ENCODE measurements at places on chromosomes 4 and X.

DNA sequence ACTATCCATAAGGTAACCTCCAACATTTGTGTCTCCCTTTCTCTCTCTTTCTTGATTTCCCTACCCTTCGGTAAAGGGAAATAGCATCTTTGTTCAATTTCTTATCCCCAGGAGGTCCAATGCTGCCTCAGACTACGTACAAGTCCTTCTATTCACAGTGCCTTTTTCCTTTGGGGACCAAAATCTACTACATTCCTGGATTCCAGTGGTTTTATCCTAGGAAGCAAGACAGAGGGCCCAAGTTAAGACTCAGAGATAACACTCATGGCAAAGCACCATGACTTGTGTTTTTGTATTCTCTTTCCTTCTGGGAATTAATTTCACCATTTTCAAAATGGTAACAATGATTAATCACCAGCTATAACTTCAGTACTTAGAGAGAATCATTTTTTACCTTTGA is 10.6 kb downstream of the G3BP2 start:
- DNase-seq: no peak

GRCh38 chrX:68589372-68589753 is 58.1 kb upstream of the STARD8 start:
- DNase-seq: no peak

GRCh38 chr4:40238008-40238699 is 41.3 kb downstream of the RHOH start:
- no peak for DNase-seq

DNA sequence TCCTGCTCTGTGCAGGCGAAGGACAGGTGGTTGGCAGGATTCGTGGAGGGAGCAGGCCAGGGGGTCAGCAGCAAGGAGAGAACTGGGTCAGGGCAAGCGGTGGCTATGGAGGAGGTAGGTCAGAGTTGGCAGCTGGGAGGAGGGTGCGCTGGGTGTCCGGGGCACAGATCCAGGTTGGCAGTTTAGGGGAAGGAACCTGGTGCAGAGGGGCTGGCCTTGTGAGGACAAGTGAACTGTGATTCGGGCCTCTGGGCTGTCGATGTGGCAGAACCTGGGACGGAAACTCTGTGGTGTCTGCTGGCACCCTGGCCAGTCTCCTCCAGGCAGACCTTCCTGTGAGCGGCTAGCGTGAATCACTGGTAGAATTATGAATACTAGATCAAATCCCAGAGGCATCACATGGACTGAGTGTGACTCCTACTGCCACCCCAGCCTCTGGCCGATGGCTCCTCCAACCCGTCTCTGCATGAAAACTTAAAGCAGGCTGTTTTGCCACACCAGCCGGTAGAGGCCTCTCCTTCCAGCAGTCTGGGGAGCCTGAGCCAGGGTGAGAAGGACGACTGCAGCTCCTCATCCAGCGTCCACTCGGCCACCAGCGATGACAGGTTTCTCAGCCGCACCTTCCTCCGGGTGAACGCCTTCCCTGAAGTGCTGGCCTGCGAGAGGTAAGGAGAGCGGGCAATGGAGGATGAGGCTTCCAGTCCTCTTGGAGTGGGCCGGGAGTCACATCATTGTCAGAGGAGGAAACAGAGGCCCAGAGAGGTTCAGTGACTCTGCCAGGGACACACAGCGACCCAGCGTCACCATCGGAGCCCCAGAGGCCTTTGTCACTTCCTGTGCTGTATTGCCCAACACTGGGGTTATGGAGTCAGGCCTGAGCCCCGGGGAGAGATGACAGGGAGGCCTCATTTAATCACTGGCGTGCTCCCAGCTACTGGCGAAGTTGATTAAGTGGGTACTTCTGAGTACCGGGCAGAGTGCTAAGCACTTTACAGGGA is 20.3 kb downstream of the EVC start:
- DNase-seq: no peak

DNA sequence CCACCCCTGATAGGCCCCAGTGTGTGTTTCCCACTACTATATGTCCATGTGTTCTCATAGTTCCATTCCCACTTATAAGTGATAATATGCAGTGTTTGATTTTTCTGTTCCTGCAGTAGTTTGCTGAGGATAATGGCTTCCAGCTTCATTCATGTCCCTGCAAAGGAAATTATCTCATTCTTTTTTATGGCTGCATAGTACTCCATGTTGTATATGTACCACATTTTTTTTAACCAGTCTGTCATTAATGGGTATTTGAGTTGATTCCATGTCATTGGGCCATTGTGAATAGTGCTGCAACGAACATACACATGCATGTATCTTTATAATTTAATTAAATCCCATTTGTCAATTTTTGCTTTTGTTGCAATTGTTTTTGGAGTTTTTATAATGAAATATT is 10.3 kb upstream of the TMPRSS11A start:
- DNase-seq: no peak

GRCh38 chr4:183729069-183729406 is 69.9 kb downstream of the TRAPPC11 start:
- DNase-seq: no peak

GRCh38 chr4:176149680-176150355 is 45.6 kb downstream of the SPATA4 start:
- DNase-seq: no peak

GRCh38 chrX:111182997-111183396 is 87.0 kb downstream of the PAK3 start:
- DNase-seq: no peak

DNA sequence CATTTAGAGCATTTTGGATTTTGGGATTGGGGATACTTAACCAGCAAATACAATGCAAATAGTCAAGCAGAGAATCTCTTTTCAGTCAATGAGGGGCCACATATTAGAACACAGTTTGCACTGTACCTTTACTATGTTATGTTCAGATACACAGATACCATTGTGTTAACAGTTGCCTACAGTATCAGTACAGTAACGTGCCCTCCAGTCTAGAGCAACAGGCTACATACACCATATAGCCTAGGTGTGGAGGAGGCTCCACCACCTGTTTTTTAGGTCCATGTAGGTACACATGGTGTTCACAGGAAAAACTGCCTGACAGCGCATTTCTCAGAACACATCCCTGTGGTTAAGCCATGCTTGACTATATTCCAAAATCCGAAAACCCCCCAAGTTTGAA is 9.1 kb downstream of the GRPEL1 start:
- DNase-seq: no peak

- no peak for DNase-seq
Measured at GRCh38 chrX:48957477-48957826, at the start of gene OTUD5. Gene OTUD5, minus strand, starts transcription at chrX:48957607. Its CDS starts 37 bp downstream, at chrX:48957570.

GRCh38 chrX:69314436-69315348 is 149.4 kb upstream of the PJA1 start:
- DNase-seq: no peak

DNA sequence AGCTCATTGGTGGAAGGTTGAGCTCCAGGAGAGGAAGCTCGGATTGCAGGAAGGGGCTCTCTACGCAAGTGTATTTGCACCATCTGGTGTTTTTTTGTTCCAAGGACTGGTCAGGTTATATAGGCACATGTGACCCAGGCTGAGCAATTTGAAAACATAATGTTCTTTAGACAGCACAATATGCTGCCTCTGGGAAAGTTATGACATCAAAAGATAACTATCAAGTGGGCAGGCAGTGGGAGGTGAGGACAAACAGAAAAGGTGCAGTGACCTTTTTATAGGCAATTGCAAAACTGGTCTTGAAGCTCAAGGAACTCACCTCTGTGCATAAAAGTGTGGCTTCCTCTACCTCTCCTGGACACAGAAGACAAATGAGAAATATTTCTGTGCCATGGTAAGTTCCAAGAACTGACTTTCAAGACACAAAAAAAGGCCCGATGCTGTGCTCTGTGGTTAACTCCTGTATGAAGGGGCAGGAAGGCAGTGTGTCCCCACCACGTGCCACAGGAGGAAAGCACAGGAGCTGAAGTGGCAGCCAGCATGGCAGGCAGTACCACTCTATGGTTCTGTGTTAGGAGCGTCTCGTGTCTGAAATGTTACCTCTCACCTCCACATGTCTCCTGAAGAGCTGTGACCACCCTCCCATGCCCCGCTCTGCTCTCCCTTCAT is 128.6 kb downstream of the SHROOM3 start:
- no peak for DNase-seq

- no peak for DNase-seq
Measured at GRCh38 chr4:1315836-1316536, 26.3 kb downstream of the MAEA start.

GRCh38 chr4:143156853-143157252 is 27.9 kb upstream of the USP38 start:
- DNase-seq: no peak

GRCh38 chr4:112141366-112142138 is 3.7 kb upstream of the FAM241A start:
- peak; percentile 69 for DNase-seq

- no peak for DNase-seq
Measured at GRCh38 chr4:89514811-89515210, 207.2 kb upstream of the GPRIN3 start.

DNA sequence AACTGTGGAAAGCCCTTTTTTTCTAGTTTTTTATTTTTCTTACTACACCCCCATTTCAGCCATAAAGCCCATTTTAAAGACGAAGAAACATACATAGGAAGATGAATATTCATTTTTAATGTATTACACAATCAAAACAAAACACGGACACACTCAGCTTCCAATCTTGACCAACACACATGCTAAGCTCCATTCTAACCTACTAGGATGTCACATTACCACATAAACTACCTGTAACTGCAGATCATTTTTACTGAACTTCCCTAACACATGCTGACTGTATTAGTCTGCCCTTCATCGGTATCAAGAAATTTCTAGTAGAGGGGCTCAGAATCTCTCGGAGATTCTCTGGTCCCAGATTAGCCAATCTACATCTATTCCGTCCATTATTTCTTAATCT is 1.8 kb downstream of the CCNI start:
- no peak for DNase-seq

DNA sequence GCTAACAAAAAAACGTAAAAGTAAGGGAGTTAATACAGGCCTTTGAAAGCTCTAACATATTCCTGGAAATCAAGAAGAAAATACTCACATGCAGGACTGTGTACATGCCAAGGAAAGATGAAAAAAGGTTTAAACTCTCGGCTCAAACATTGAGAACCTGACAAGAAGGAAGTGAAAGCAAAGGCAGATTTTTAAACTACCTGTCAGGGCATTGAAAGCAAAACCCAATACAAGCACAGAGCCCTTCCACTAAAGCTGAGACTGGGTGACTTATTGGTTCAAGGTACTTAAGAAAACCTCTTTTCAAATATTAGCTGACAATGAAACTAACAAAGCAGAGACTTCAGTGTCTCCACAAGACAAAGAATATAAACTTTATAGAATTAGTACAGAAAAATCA is 313.0 kb upstream of the GRID2 start:
- DNase-seq: no peak

DNA sequence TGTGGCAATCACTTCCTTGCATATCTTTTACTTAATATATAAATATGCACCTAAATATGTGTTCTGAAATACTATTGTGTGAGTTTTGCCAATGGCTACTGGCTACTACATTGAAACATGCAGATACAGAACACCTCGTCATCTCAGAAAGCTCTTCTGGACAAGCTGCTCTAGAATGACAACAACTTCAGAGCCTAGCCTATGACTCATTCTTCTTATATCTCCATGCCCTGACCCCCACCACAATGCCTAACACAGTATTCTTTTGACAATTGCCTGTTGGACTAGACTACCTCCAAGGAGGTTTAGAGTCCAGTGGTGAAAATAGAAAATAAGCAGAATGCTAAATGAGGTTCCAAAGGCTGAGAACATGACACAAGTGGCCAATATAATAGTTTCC is 17.6 kb upstream of the DMP1 start:
- peak; percentile 26 for DNase-seq

DNA sequence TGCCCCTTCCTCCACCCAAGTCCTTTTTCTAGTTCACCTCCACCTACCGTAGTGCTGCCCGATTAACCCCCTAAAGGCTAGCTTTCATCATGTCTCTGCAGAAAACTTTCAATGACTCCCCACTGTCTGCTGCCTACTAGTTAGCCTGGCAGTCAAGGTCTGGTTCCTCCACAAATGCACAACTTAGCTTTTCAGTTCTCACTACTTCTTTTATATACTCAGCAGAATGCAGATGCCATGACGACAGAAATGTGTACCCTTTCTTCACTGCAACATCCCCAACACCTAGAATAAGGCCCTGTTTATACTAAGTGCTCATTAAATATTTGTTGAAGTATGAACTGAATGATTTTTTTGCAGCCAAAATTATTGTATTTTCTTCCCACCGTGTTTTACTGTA is 30.9 kb upstream of the RASGEF1B start:
- DNase-seq: no peak

DNA sequence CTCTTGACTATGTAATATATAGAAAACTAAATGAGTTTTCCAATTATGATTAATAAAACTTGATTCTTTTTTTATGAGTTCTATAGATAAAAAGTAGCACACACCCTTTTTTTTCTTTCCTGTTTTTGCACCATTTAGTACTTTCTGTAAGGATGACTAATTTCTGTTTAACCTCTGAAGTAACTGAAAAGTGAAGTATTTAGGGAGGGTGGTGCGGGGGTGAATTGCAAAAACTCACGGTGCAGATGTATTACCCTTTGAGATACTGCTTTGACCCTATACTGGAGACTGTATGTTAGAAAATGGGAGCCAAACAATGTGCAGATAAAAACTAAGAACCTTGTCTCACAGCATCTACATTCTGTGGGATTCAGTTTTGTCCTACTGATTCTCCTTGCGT is 471.6 kb downstream of the DTHD1 start:
- DNase-seq: no peak

- no peak for DNase-seq
Measured at GRCh38 chr4:38145033-38145678, 185.0 kb downstream of the PTTG2 start.

DNA sequence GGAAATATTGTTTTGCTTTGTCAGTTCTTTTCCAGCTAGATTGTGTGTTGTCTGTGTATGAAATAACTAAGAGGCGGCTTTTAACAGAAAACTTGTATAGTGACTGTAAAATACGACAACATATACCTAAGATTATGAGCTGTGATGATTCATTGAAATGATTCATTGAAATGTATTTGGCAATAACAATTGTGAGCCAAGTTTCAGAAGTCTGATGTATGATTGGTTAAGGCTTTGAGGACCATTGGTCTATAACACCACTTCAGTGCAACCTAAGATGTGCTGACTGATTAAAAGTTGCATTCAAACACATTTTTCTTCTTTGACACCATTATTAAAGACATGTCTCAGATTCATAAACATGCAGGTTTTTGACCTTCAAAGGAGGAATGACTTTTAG is 76.6 kb downstream of the PTPN13 start:
- peak; percentile 84 for DNase-seq

DNA sequence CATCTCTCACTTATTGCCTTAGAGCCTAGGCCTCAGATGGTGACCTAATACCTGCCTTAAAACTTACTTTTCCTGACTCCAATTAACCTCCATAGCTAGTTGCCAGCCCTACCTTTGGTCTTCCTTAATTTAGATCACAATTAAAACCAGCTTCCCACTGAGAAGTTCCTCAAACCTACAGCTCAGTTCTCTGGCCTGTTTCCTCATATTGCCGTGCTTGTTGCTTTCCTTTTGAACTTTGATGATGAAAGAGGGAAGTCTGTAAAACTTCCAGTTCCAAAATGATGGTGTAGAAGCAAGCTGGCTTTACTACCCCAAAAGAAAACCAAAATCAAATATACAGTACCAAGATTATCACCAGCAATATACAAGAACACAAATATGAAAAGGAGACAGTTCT is 28.9 kb upstream of the CAMK2D start:
- DNase-seq: no peak

- DNase-seq: peak; percentile 14
Measured at GRCh38 chrX:9282325-9282724, 182.5 kb upstream of the TBL1X start.
